ENCODE measurements at places on chromosomes 5 and 9.

GRCh38 chr9:25322142-25322541 is 356.1 kb downstream of the TUSC1 start:
- no peak overlapping the region for H3K27ac ChIP-seq
- no peak for DNase-seq
- no peaks in the 10 kb centered on the region for H3K36me3 ChIP-seq

DNA sequence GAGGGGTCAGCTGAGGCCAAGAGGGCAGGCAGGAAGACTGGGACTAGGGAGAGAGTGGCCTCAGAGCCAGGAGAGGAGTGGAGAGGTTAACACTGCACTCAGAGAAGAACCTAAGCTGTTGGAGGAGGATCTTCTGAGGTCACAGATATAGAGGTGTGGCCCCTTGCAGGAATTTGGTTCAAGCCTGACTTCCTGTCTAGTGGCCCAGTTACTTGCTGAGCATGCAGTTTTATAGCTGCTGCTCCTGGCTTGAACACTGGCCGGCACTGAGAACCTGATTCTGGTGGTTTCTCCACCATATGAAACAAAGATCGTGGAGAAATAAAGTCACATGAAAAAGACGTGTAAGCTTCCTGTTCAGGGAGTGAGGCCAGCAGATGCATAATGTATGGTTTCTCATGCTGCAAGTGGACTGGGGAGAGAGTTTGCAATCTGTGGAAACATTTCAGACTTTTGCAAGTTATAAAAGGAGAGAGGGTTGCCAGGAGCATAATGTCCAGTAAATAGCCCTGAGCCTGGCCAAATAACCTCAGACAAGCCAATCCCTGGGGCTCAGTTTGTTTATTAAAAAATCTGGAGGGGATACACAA is 82.6 kb downstream of the GALNT10 start:
- H3K4me1 ChIP-seq, result peaks cover 21% of the 10 kb centered on the region
- no peak overlapping the region for H3K4me3 ChIP-seq
- H3K27ac ChIP-seq, result peak overlapping the region; percentile 65
- H3K36me3 ChIP-seq, result no peaks in the 10 kb centered on the region

GRCh38 chr5:86864051-86864450 is 246.3 kb downstream of the COX7C start:
- DNase-seq, result no peak
- H3K36me3 ChIP-seq, result no peaks in the 10 kb centered on the region
- no peaks in the 10 kb centered on the region for H3K27me3 ChIP-seq
- no peak overlapping the region for H3K4me3 ChIP-seq

DNA sequence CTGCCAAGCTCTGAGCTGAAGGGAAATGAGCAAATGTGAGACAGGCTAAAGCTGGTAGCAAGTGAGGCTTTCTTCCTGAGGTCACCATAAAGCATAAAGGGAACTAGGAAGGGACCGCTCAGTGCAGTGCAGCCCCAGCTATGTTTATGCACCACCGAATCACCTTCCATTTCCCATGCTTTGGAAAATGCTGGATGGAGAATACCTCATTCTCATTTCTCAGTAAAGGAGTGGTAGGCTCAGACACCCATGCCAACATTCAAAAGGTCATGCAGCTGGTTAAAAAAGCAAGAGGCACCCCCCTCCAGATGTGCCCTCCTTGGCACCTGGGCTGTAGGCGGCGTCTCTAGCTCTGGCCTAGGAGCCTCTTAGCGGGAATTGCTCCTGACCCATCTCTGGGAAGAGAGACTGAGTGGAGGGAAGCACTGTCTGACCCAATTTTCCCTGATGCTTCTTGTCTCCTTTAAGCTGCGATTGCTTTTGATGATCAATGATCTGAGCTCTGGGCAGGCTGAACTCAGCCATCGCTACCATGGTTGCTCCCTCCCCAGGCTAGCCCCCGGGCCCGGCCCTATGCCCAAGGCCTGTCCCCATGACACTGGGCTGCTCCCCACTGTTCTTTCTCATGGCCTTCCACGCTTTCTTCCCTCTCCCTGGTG is 58.7 kb downstream of the ZNF354C start:
- no peaks in the 10 kb centered on the region for H3K27me3 ChIP-seq
- peaks cover 10% of the 10 kb centered on the region for H3K36me3 ChIP-seq
- no peak overlapping the region for H3K4me3 ChIP-seq
- no peaks in the 10 kb centered on the region for H3K4me1 ChIP-seq
- H3K27ac ChIP-seq, result no peak overlapping the region
- no peak for DNase-seq

DNA sequence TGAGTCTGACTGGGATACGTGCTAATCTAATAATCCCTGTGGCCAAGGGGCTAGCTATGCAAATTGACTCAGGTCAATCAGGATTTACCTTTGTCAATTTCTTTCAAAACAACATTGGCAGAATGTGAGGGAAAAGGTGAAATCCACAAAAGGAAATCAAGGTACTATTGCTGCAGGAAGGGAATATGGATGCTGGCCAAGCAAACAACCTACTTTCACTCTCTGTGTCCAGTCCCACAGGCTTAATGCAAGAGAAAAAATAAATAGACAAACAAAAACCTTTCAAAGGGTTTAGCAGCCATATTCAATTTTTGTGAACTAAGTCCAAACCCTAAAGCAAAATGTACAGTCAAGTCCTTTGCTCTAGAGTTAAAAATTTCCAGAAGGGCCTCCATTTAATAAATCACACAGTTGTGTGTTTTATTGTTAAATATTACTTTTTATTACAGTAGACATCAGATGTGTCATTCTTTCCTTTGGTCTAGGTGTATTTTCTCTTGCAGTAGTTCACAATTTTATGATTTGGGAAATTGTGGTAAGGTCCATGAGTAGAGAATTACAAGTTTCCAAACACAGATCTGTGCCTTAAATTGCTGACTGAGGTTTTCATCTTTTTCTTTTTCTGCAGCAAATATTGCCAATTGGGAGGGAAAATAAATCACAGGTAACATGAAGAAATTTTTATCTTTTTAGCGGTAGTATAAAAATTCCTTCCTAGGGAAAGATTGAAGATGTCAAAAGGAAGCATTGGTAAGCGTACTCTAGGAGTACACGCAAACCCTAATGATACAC is 309.1 kb downstream of the DMAC1 start:
- no peak overlapping the region for H3K4me3 ChIP-seq
- no peaks in the 10 kb centered on the region for H3K4me1 ChIP-seq
- H3K27me3 ChIP-seq, result no peaks in the 10 kb centered on the region
- no peak for DNase-seq

DNA sequence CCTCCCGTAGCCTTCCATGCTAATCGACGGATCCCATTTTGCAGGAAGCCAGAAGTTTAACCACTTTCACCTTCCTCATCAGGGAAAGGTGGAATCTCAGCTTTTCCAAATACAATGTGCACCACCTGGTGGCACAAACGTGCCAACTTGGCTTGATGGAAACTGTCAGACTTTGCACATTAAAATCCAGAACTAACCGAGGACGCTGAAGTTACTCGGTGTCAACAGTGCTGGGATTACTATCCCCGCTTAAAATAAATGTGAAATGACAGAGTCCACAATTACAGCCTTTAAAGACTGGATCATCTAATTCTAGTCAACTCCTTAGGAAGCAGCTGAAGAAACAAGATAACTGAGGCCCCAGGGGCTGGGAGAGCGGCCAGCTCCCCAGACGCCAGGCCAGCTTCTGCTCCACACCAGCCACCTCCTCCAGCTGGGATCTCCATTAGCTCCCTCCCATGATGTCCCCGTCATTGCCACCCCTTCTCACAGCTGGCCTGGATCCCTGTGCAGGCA is 50.1 kb upstream of the RETREG1 start:
- no peaks in the 10 kb centered on the region for H3K36me3 ChIP-seq
- no peaks in the 10 kb centered on the region for H3K27me3 ChIP-seq
- no peak for DNase-seq
- H3K4me1 ChIP-seq, result peaks cover 18% of the 10 kb centered on the region
- H3K27ac ChIP-seq, result no peak overlapping the region

DNA sequence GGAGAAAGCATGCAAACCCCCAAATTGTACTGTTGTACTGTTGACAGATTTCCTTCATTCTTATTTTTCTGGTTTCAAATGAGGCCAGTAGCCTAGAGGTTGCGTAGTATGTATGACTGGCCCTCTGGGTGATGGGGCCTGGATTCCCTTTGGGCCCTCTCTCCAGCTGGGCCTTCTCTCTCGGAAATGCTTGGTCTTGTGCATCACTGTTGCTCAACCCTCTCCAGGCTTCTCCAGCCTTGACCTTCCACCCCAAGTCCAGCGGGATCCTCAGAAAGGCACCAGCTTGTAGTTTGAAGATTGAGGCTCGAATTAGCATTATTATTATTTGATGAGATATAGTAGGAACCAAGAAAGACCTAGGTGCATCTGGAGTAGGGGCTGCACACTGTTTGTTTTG is 87.0 kb downstream of the ANGPTL2 start:
- H3K27ac ChIP-seq, result peak overlapping the region; percentile 68
- H3K36me3 ChIP-seq, result no peaks in the 10 kb centered on the region
- peaks cover 17% of the 10 kb centered on the region for H3K4me1 ChIP-seq
- H3K27me3 ChIP-seq, result no peaks in the 10 kb centered on the region

GRCh38 chr5:40828690-40829661 is 6.0 kb downstream of the RPL37 start:
- DNase-seq, result no peak
- peaks cover 7% of the 10 kb centered on the region for H3K4me1 ChIP-seq
- H3K27me3 ChIP-seq, result no peaks in the 10 kb centered on the region
- H3K36me3 ChIP-seq, result peaks cover 30% of the 10 kb centered on the region
- no peak overlapping the region for H3K27ac ChIP-seq

DNA sequence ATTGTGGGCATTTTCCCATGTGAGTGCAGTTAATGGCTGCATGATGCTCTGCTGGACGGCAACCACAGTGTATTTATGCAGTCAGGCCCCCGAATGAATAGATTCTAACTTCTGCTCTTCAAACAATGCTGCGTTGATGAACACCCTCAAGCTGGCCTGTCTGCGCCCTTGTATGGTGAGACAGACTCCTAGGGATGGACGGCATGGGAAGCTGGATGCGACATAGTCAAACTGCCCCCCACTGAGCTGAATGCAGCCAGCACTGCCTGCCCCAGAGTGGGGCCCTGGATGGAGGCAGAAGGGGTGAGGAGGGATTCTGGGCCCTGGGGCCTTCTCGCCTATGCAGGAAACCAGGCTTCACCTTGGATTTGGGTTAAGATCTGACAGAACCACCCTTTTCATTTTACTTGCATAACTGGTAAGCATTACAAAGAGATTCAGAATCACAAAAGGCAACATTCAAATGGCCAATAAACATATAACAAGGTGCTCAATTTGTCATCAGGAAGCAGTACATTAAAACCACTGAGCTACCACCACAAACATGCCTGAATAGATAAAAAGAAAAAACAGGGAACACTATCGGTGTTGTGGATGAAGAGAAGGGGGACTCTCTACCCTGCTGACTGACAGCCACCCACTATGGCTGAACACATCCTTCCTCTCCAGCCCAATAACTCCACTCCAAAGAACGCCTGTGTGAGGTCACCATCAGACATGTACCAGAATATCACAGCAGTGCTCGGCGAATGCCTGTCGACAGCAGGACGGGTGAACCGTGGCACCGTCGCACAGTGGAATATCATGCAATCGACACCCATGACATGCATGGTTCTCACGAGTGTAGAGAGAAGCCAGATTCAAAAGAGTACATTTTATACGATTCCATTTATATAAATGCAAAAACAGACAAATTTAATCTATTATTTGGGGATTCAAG is 79.1 kb downstream of the RAPGEF1 start:
- H3K4me1 ChIP-seq, result peaks cover 11% of the 10 kb centered on the region
- no peak for DNase-seq
- H3K4me3 ChIP-seq, result no peak overlapping the region
- no peak overlapping the region for H3K27ac ChIP-seq
- H3K27me3 ChIP-seq, result no peaks in the 10 kb centered on the region

- H3K4me3 ChIP-seq, result no peak overlapping the region
- H3K27me3 ChIP-seq, result no peaks in the 10 kb centered on the region
- H3K27ac ChIP-seq, result no peak overlapping the region
- DNase-seq, result no peak
- H3K4me1 ChIP-seq, result no peaks in the 10 kb centered on the region
- H3K36me3 ChIP-seq, result no peaks in the 10 kb centered on the region
Observed at GRCh38 chr5:122429545-122430318, 117.7 kb downstream of the SNCAIP start.

DNA sequence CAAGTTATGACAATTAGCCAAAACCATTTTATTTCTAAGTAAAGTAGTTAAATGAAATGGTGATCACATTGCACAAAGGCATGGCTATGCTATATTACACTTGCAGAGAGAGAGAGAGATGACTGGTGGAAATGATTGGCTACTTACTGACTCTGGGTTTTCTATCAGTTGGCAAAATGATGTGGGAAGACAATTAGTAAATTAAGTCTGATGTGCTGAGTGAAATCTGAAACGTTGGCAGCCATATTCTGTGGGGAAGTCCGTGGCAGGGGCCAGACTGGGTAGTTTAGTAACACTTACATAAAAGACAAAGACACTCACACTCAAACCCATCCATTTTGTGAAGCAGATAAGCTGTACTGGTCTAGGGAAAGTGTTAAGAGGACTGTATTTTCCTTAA is 61.6 kb downstream of the ANXA1 start:
- peaks cover 10% of the 10 kb centered on the region for H3K27me3 ChIP-seq
- DNase-seq, result no peak
- no peaks in the 10 kb centered on the region for H3K36me3 ChIP-seq
- H3K4me3 ChIP-seq, result no peak overlapping the region

GRCh38 chr5:115840873-115841272 is 492 bp downstream of the ATG12 start:
- peaks cover 65% of the 10 kb centered on the region for H3K4me1 ChIP-seq
- peak overlapping the region; percentile 97 for H3K27ac ChIP-seq
- H3K4me3 ChIP-seq, result peak overlapping the region; percentile 98
- no peak for DNase-seq

Data from esophagus squamous epithelium (tissue), 5 donors.